ENCODE measurements at places on chromosomes 6 and 20. TPM values are rescaled to one million over a fixed set of nuclear protein-coding genes. Genes with fewer than 3 reads are reported as not detected.

DNA sequence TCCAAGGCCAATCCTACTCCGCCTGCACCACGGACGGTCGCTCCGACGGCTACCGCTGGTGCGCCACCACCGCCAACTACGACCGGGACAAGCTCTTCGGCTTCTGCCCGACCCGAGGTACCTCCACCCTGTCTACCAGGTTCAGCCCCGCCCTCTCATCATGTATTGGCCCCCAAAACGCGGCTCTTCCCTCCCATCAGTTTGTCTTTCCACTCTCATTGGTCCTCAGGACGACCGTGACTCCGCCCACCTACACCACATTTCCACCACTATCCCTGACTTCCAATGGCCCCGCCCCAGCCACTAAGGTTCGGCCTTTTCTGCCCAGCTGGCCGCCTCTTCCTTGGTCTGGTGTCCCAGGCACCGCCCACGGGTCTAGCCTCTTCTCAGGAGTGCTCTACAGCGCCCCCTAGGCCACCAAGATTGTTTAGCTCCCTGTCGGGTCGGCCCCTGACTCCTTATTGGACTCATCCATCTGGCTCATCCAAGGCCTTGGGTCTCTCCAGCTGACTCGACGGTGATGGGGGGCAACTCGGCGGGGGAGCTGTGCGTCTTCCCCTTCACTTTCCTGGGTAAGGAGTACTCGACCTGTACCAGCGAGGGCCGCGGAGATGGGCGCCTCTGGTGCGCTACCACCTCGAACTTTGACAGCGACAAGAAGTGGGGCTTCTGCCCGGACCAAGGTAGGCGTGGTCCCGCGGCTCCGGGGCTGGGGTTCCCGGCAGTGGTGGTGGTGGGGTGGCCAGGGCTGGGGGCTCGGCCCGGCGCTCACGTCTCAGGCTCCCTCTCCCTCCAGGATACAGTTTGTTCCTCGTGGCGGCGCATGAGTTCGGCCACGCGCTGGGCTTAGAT is 3.1 kb downstream of the MMP9 start:
- DNase-seq: no peak

DNA sequence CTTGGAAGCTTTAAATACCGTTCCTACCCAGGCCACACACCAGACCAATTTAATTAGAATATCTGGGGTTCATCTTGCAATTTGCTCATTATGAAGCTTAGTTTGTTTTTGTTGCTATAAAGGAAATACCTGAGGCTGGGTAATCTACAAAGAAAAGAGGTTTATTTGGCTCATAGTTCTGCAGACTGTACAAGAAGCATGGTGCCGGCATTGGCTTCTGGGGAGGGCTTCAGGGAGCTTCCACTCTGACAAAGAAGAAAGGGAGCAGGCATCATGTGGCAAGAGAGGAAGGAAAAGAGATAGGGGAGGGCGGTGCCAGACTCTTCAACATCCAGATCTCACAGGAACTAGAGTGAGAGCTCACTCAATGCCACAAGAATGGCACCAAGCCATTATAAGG is 73.6 kb downstream of the RNF182 start:
- DNase-seq: no peak

The NHLRC1 gene
- polyA plus RNA-seq: 2.3 TPM

DNA sequence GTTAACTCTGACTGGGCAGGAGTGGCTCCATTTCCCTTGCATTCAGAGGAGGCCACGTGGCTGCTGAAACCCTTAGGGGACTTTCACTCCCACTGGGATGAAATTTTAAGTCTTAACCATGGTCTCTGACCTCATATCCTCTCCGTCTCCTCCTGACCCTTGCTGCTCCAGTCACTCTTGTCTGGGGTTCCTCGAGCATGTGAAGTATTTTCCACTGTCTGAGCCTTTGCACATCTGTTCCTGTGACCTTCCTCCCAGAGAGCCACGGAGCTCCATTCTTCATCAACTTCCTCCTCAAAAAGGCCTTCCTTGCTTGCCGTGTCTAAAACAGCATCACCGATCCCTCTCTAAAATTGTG is 153.0 kb upstream of the UST start:
- no peak for DNase-seq

GRCh38 chr20:51651921-51652549 is 109.5 kb upstream of the NFATC2 start:
- no peak for DNase-seq

DNA sequence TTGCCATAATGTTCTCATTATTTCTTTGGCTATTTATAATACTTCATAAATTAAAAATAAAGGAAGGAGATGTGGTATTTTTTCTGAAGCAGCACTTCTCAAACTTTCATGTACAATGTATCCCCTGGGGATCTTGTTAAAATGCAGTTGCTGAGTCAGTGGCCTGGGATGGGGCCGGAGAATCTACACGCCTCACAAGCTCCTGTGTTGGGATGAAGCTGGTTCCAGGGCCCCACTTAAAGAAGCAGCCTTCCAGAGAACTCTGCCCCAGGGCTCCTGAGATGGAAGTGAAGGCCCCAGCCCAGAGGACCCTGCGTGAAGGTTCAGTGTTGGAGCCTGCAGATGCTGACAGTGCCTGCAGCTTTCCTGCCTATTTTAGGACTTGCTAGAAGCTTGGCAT is 40.1 kb upstream of the SLC23A2 start:
- DNase-seq: peak; percentile 12

The ADGRB3 gene
- polyA plus RNA-seq: 0.79 TPM

DNA sequence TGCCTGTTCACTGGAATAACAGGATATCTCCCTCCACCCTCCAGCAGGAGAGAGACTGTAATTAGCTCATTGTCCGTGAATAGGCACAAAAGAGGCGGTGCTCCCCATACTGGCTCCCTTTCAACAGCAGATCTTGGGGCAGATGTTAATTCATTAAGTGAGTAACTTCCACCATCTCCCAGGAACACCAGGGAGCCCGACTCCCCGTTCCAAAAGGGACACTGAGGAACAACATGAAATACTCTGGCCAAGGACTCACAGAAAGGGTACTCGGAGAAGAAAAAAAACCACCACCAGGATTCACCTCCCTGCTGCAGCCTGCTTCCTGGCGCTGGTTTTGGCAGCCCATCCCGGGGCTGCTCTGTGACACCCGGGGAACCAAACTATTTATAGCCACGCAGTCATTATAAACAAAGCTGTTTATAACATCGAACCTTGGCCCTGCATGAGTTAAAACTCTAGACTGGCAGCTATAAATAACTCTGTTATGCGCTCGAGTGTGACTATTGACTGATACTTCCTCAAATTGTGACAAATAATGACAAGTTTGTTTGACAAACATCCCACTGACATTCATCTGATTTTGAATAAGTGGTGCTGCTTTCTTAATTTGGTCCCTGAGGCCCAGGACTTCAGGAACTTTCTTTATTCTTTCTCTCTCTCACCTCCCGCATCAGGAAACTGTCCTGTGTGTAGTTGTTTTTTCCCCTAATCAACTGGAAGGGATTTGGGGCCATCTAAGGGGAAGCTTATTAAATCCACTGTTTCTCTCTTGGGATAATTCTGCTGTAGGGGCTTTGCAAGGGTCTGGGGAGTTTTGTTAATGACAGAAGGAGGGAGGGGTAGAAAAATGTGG is 521.6 kb downstream of the CD83 start:
- DNase-seq: peak; percentile 70

GRCh38 chr20:4151991-4152695 is 136.8 kb upstream of the RNF24 start:
- DNase-seq: no peak

GRCh38 chr6:7541175-7542064 is at the start of gene DSP:
TSS of gene DSP (plus strand) at chr6:7541671. CDS start at chr6:7541916, 245 bp downstream.
- DNase-seq: peak; percentile 6

The SPATA25 gene
- 3.0 TPM for polyA plus RNA-seq

DNA sequence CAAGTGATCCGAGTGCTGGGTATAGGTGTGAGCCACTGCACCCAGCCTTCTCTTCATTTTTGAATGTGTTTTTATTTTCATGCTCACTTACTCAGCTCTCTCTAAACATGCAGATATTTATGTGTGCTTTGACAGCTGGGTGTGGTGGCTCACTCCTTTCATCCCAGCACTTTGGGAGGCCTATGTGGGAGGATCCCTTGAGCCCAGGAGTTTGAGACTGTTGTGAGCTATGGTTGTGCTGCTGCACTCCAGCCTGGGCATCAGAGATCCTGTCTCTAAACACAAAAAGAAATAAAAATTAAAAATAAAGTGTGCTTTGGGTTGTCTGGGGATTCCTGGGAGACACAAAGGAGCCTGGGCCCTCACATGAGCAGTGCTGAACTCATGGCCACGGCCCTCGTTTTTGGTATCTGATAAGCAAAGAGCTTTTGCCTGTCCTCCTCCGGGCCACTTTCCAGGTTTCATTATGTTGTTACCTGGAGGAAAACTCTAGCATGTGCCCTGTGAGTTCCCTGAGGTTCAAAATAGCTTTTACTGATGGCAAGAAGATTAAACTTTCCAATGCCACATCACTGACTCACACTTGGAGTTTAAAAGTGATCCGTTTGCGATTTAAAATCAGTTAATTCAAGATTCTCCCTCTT is 78.5 kb downstream of the CD164 start:
- DNase-seq: no peak

The SMLR1 gene
- not detected for polyA plus RNA-seq

DNA sequence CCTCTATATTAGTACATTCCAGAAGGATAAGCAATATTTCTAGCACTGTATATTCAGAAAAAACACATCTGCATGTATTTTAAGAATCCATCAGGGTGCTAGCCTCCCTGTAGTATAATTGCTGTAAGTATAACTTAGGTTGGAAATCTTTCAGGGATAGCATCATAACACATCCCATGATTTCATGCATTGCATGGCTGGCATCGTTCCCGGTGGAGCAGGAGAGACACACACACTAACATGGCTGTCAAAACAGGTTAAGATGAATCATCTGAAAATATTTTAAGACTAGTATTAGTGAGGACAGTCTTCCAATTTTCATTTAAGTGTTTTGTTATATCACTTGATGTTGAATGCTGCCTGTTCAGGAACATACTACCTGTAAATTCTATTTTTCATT is 32.1 kb upstream of the CENPW start:
- DNase-seq: peak; percentile 78

- no peak for DNase-seq
Observed at GRCh38 chr6:112118034-112118433, 30.6 kb downstream of the FAM229B start.

- DNase-seq: no peak
Observed at GRCh38 chr20:10524643-10525042, 89.5 kb downstream of the SLX4IP start.

The BTN1A1 gene
- 0.09 TPM for polyA plus RNA-seq

GRCh38 chr6:25311331-25311840 is 32.2 kb downstream of the CARMIL1 start:
- no peak for DNase-seq

GRCh38 chr6:15593798-15594197 is 69.0 kb downstream of the DTNBP1 start:
- DNase-seq: peak; percentile 55

GRCh38 chr6:5663259-5663658 is 343.5 kb downstream of the NRN1 start:
- DNase-seq: no peak

GRCh38 chr6:52087498-52087999 is at the start of gene PKHD1:
TSS of gene PKHD1 (minus strand) at chr6:52087613. CDS start at chr6:52084933, 2,680 bp downstream.
- no peak for DNase-seq

The NOTCH4 gene
- 15.1 TPM for polyA plus RNA-seq

The ARG1 gene
- 0.67 TPM for polyA plus RNA-seq

DNA sequence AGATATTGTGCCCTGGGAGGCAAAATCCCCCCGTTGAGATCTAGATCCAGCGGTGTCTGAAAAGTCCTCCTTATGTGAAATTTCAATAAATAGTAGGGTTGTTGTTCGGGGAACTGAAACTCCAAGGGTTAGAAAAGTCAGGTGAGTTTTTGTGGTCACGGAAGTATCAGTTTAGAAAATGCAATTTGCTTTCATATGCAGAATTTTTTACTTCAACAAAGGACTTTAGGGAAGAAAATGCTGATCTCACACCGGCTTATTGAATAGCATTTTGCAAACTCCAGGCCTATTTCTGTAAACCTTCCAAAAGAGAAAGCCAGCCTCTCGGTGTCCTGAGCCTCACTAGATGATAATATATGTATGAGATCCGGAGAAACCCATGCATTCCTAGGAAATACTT is 254.7 kb downstream of the TSHZ2 start:
- no peak for DNase-seq

GRCh38 chr6:10690651-10691445 is 3.6 kb downstream of the C6orf52 start:
- DNase-seq: no peak

DNA sequence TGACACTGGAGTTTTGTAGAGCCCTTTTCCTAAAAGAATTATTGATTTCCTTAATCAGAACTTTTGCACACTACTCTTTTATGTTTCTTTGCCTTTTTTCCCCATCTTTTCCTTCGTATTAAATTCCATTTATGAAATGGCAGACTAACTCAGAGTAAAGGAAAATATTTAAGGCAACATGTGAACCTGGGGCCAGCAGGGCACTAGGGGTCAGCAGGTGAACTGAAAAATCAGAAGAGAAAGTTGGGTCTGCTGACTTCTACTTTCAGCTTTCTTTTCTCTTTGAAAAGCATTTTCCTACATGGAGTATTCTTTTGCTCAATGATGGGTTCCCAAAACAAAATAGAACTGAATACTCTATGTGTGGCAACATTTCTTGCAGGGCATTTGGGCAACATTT is 226.6 kb upstream of the EXOC2 start:
- DNase-seq: no peak

DNA sequence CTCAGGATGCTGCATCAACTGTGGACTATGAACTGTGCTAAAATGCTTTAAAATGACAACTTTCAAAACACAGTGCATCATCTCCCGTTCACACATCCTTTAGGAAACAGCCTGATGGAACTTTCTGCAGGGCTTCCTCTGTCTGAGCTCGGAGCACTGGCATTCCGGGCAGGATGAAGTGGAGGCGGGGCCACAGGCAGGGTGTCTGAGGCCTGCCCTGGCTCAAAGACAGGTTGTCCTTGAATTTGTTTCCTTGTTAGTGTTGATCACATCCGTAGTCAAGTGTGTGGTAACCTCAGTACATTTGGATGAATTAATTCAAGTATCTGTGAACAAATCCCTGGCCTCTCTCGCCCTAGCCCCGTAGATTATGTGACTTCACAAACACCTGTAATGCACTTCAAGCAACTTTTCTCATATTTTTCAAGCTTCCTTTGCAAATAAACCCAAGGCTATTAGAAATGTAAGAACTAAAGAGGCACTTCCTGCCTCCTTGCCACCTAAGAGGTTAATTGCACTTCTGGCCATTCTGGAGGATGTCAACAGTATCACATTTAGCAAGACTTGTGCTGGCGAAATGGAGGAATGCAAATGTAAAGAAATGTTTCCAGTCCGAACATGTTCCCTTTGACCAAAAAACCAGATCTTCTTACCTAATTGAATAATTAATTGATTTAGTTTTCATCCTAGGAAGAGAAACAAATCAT is 3.1 kb downstream of the CD93 start:
- DNase-seq: no peak

GRCh38 chr20:11204926-11205768 is 531.3 kb upstream of the JAG1 start:
- DNase-seq: no peak
